ENCODE measurements at places on chromosomes 6 and 20.

DNA sequence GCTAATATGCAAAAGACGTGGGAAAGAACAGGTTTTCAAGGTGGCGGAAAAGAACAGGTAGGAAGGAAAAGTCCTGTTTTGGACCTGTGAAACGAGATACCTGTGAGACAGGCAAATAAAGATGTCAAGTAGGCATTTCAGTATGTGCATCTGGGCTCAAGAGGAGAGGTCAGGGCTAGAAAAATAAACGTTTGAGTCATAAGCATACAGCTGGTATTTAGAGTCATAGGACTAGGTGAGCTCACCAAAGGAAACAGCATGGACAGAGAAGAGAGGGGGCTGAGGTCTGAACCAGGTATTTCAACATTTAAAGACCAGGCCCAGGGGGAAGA lies 14.9 kb downstream of the MTFR2 start:
- DNase-seq, result peak; percentile 54

- no peak for DNase-seq
Observed at GRCh38 chr6:24757611-24758010, 17.1 kb upstream of the GMNN start.

GRCh38 chr6:11146117-11146826 lies 34.7 kb upstream of the ERVFRD-1 start:
- DNase-seq, result no peak

GRCh38 chr20:51542571-51543421 lies at the start of gene NFATC2:
NFATC2 (minus strand) TSS chr20:51542719; CDS start chr20:51542499, 220 bp downstream.
- no peak for DNase-seq

- no peak for DNase-seq
Observed at GRCh38 chr6:100153636-100154275, 159.7 kb upstream of the MCHR2 start.

DNA sequence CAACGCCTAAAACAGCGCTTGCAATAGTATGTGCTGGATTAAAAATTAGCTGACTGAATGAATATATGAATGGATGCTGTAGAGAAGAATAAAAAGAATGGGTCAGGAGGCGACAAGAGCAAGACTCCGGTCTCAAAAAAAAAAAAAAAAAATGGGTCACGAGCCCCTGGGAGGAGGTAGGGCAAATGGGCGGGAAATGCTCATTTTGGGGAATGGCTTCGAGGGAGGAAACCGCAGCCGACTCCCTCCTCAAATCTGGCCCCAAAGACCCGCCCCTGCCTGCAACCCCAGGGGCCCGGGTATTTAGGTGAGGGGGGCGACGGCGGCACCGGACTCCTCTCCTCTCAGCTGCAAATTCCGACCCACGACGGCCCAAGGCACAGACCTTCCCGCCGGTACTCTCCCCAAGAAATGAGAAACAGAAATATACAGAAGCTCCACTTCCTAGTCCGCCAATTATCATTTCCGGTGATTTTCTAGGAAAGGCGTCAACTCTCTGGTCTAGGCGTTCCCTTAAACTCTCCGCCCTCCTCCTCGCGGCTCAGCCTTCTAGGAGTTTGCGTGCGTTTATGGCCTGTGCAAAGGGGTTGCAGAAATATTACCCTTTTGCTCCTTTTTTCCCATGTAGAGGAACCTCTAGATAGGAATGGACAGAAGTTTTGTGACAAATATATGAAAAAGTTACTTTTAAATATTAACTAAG lies at the start of gene ZNF311:
TSS of gene ZNF311 (minus strand) at position 133 of the 703 bp plus-strand sequence. CDS start 1,361 bp downstream, outside the sequence.
- peak; percentile 82 for DNase-seq

GRCh38 chr6:56292505-56293181 lies 45.3 kb upstream of the COL21A1 start:
- DNase-seq, result peak; percentile 68

Data from HCEC 1CT (cell line).